ENCODE measurements at places on chromosomes 16 and 17. TPM values are rescaled to one million over a fixed set of nuclear protein-coding genes. Genes with fewer than 3 reads are reported as not detected.

DNA sequence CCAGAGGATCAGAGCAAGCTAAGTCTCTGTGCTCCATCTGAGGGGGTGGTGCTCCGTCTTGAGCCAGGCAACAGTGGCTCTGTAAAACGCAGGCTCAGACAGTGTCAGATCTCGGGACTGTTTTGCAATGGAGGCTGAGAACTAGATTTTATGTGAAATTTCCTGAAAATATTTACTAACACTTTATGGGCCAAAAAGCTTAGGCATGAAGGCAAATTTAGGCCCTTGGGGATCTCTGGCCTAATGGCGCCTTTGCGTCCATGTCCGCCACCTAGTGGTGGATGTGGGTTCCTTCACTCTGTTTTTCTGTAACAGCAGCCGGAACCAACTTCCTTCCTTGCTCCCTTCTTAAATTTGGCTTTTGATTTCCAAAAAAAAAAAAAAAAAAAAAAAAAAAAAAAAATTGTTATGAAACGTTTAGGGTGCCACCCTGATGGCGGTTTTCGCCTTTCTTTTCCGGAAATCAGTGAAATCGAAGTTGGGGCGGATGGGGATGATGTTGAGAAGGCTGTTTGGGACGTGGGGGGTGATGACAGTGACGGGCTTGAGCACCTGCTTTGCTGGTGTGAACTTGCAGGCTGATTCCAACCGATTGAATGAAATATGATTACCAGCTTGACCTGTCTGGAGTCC, 14.0 kb upstream of the ELAC2 start:
- DNase-seq, result peak; percentile 55

The PHLPP2 gene
- 17.3 TPM for total RNA-seq

- DNase-seq, result no peak
These were observed 178.5 kb upstream of the CIBAR2 start for GRCh38 chr16:85290626-85291301.

The NOXO1 gene
- total RNA-seq, result 0.43 TPM

GRCh38 chr17:8162233-8162996, at the start of gene VAMP2:
TSS of gene VAMP2 (minus strand) at chr17:8162948. CDS start at chr17:8162879, 69 bp downstream.
- DNase-seq, result peak; percentile 64

The GRAP gene
- total RNA-seq, result not detected

The LCMT1 gene
- total RNA-seq, result 30.2 TPM

The CDRT15L2 gene
- total RNA-seq, result not detected

Measured in fibroblast of villous mesenchyme (primary cell).